ENCODE measurements at places on chromosomes 11 and 22. TPM values are rescaled to one million over a fixed set of nuclear protein-coding genes. Genes with fewer than 3 reads are reported as not detected.
A peak's percentile ranks its signal among the peaks of the same experiment; 100 is the strongest.

- no peak overlapping the region for H3K4me3 ChIP-seq
- no peak overlapping the region for H3K27ac ChIP-seq
- H3K36me3 ChIP-seq = no peaks in the 10 kb centered on the region
- no peak for DNase-seq
- peaks cover 3% of the 10 kb centered on the region for H3K27me3 ChIP-seq
These were observed 33.6 kb downstream of the SYN3 start for GRCh38 chr22:33024626-33025025.

The IL17REL gene
- total RNA-seq = not detected

GRCh38 chr11:27864091-27864491 is 163.8 kb upstream of the BDNF start:
- no peaks in the 10 kb centered on the region for H3K36me3 ChIP-seq
- H3K4me1 ChIP-seq = no peaks in the 10 kb centered on the region
- H3K27me3 ChIP-seq = peaks cover 2% of the 10 kb centered on the region
- no peak for DNase-seq
- H3K4me3 ChIP-seq = no peak overlapping the region
- no peak overlapping the region for H3K27ac ChIP-seq

- no peaks in the 10 kb centered on the region for H3K27me3 ChIP-seq
- H3K27ac ChIP-seq = no peak overlapping the region
- DNase-seq = no peak
- H3K36me3 ChIP-seq = no peaks in the 10 kb centered on the region
These were observed 48.9 kb upstream of the SHANK2 start for GRCh38 chr11:71301046-71301857.

DNA sequence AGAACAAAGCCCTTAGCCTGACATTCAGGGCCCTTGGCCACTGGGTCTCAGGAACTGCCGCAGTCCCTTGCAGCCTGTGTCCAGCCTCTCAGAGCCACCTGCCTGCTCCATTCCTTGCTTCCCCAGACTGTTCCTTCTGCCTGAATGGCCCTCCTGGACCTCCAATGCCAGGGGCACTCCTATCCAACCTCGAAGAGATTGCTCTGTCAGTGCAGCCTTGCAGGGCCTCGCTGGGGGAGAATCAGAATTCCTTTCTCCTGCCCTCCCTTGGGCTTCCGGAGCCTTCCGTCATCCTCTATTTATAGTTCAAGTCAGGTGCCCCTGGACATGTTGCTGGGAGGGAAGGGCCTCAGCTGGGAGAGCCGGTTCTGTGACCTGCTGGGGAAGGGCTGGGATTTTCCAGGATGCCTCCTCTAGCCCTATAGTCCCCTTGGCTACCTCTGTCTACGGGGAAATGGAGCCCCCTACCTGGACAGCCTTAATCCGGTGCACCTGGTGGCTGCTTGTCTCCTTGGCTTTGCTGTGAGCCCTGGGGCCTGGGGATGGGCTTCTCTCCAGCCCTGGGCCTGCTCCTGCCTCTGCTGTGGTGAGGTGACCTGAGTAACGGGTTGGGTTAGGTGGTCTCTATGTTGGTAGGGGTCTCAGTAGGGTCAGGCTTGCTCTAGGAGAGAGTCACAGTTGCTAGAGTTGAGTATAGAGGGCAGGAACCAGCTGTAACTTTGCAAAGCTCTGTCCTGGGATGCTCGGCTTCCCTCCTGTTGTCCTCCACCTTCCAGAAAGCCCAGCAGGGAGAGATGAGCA is 45.9 kb upstream of the SYT7 start:
- peaks cover 1% of the 10 kb centered on the region for H3K27me3 ChIP-seq
- H3K4me1 ChIP-seq = peaks cover 4% of the 10 kb centered on the region
- no peak overlapping the region for H3K27ac ChIP-seq
- DNase-seq = no peak
- H3K4me3 ChIP-seq = no peak overlapping the region

DNA sequence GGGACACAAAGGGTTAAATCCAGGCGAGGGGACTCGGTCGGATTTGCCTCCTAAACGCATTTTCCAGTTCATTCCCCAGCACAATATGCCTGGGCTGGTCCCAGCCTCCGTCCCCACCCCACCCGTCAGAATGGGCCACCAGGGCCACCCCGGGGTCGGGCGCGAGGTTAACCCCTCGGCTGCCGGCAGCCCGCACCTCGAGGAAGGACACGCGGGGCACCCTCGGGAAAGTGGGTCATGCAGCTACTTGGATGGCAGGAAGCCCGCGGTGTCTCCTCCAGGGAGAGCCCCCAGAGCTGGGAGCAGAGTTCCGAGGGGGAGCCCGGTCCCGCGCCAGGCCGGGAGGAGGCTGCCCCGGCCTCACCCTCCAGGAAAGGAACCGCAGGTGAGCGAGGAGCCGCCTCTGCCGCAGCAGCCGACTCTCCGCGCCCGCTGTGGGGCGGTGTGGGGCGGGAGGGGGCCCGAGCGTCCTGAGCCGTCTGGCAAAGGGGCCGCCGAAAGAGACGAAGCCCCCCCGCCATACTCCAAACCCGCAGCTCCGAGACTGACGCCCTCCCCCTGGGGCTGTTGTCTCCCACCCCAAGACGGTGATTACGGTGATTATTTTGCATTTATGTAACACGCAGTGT is 1.4 kb downstream of the NECTIN1 start:
- peaks cover 9% of the 10 kb centered on the region for H3K4me1 ChIP-seq
- no peaks in the 10 kb centered on the region for H3K36me3 ChIP-seq
- DNase-seq = no peak
- no peak overlapping the region for H3K27ac ChIP-seq
- peak overlapping the region; percentile 66 for H3K4me3 ChIP-seq

All from activated CD4-positive, alpha-beta T cell treated with anti-CD3 and anti-CD28 coated beads, Interleukin-2, amount 10 ng/mL, durations not matched to agents 7 days and 5 days (primary cell).